ENCODE measurements at places on chromosomes 16 and 17.

- no peak for DNase-seq
These were observed 300.0 kb upstream of the IRX3 start for GRCh38 chr16:54586474-54587175.

DNA sequence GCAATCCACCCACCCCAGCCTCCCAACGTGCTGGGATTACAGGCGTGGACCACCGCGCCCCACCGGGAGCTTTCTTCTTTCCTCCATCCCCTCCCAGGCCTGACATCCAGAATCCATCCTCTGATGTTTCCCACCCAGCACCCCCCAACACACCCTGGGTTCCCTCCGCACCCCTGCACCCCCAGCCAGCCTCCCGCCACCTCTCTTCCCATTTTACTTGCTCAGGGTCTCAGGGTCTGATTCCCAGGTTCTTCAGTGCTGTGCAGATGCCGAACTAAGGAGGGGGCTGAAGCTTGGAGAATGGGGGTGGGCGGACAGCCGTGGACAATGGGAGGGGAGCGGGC, 225 bp downstream of the ASGR1 start:
- no peak for DNase-seq

DNA sequence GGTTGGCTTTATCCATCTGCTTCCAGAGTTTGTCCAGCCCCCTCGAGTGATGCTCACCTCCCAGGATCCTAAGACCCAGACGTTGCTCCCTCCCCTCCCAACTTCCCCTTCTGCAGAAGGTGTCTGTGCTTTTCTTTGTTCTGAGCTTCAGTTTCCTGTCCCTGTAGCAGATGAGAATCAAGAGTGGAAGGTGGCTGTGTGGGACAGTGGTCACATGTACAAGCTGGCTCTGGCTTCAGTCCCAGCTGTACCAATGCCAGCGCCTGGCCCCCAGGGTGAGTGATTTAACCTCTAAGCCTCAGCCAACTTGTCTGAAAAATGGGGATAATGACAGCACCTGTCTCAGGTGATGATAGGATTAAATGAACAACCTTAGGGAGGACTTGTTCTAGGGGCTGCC, 7.7 kb downstream of the PRR15L start:
- DNase-seq: no peak

DNA sequence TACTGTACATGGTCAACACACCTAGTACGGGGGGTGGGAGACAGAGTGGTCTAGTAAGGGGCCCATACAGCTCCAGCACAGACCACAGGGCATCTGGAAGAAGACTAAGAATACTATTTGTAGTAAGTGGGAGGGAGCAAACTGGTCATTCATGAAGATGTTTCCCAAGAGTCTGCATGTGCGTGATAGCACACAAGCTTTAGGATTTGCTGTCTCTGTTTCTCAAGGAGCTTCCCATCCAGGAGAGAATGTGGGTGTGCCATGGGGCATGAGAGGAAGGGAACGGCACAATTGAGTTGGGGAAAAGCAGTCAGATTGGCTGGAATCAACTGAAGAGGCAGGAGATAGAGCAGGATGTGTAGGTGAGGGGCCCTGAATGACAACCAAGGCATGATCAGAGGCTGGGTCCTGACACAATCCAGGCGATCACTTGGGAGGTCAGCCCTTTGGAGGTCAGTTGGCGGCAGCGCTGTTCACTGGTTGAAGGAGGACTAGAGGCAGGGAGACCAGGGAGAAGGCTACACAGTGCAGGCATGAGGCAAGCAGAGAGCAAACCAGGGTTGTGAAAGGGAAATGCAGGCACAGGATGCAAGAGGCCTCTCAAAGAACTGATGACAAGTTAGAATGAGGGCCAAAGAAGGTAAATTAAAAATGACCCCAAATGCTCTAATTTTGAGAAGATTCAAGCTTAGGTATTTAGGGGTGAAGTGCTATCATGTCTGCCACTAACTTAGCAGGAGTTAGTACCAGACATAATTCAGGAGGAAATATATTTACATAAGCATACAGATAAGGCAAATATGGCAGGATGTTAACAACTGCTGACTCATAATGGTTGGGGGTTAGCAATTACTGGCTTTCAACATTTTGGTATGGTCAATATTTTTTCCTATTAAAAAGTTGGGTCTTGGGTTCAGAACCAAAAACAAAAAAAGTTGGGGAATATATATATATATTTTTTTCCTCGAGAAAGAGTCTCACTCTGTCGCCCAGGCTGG, 10.3 kb downstream of the UBE2O start:
- DNase-seq: peak; percentile 68

DNA sequence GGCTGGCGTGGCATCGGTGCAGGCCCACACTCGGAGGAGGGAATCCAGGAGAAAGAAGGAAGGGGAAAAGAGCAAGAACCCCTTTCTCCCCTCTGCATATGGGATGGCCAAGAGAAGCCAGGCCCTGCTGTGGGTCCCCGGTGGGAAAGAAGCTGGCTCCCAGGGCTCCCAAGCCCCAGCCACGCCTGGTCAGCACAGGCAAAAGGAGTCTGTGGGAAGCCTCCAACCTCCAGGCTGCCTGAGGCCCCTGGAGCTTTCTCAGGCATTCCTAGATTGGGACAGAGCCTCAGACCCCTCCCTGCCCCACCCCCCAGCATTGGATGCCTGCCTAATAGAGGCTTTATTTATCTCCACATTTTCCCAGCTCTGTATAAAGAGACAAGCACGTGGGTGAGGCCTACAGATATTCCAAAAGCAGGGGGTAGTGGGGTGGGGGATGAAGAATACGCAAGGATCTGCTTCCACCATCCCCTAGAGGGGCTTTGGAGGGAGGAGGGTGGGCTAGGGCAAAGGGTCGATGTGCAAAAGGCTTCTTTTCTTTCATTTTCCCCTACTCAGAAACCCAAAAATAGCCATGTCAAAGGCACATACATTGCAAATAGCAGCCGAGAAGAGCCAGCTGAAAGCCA, 56.4 kb downstream of the MPRIP start:
- no peak for DNase-seq

GRCh38 chr17:71460943-71461342, 659.9 kb upstream of the SOX9 start:
- peak; percentile 36 for DNase-seq

DNA sequence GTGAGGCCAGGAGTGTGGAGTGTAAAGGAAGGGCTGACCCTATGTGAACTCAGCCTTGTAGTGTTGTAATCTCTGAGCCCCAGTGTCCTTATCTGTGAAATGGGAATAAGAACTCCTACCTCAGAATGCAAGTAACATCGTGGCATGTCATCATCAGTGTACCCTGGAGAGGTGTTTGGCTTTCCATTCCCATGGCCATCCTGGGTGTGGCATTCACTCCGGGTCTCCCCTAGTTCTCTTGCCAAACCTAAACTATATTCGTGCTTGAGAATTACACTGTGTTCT, 1.9 kb downstream of the NXPH3 start:
- peak; percentile 71 for DNase-seq

DNA sequence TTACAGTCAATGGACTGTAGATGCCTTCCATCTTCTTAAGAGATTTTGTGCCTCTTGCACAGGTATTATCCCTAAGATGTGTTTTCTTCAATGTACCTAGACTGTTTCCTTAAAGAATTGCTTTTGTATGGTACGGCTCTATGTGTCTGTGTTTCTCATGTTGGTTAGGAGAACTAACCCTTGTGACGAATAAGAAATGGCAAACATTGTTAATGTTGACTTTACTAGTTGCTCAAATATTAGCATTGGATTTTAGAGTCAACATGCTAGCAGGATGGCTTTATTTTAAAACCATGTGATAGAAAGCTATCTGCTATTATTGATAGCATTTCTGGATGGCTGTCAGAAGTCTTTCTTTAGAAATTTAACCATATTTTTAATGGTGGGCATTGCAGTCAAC, 34.5 kb downstream of the WWOX start:
- no peak for DNase-seq

DNA sequence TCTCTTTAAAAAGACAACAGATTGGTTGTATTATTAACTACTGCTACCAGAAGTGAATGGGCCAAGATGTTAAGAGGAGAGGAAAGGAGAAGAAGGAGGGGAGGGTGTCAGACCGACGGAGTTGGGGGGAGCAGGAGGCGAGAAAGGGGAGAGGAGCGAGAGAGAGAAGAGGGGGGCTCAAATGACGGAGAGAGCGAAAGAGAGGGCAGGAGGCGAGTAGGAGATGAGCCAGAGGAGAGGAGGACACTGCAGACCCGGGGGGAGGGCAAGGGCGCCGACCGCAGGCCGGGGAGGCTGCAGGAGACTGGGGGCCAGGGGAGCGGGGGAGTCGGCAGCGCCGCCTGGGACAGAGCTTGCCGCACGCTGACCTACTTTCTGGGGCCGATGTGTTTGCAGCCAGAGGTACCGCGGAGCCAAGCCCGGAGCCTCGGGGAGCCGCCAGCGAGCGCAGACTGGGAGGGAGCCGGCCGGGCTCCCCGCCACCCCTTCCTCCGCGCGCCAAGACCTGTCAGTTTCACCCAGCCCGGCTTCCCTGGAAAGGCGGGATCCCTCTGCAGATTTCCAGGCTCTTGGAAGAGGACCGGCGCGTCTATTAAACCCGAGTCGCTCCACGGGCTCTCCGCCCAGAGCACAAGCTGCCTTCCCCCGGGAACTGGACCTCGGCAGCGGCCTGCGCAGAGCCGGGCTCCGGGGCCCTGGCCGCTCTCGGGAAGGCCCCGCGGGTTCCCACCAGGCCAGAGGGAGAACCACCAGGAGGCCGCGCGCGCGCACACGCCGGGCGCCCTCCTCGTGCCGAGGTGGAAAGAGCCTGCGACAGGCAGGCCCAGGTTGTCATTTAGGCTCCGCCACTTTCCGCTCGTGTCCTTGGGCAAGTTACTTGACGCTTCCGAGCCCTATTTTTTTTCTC, 74.6 kb downstream of the CMC2 start:
- peak; percentile 27 for DNase-seq

GRCh38 chr16:70375636-70376611, 29.2 kb downstream of the DDX19A start:
- no peak for DNase-seq

DNA sequence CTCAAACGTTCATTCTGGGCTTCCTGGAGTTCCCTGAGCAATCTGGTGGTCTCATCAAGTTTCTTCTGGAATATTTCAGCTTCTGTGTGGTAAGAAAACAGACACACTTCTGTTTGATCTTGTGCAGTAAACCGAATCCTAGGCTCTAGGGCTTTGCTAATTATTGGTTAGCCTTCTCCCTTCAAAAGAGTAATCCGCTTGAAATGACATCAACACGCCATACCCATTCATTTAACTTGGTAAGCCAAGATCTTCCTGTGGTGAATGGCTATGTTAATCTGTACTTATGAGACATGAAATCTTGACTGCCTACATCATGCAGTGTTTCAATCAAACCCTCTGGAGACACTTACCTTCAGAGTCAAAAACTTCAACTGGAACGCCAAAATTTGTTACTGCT, 48.5 kb downstream of the BRD7 start:
- no peak for DNase-seq

GRCh38 chr17:15311996-15312395, 29.4 kb downstream of the TEKT3 start:
- no peak for DNase-seq

DNA sequence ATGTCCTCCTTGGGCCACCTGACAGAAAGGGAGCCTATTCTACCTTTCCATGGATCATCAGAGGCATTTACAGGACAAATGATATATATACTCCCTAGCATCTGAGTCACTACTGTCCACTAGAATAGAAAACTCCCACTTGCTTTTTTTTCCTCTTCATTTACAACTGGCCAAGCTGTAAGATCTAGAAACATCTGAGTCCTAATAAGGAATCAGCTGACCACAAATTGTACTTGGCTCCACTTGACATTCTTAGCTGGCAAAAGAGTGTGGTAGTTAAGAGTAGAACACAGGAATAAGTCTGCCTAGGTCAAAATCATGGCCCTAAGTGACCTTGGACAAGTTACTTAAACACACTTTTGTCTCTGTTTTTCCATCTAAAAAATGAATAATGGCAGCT, 5.2 kb downstream of the RUSF1 start:
- DNase-seq: no peak

GRCh38 chr17:33520426-33521330, 227.6 kb upstream of the ASIC2 start:
- DNase-seq: peak; percentile 60

DNA sequence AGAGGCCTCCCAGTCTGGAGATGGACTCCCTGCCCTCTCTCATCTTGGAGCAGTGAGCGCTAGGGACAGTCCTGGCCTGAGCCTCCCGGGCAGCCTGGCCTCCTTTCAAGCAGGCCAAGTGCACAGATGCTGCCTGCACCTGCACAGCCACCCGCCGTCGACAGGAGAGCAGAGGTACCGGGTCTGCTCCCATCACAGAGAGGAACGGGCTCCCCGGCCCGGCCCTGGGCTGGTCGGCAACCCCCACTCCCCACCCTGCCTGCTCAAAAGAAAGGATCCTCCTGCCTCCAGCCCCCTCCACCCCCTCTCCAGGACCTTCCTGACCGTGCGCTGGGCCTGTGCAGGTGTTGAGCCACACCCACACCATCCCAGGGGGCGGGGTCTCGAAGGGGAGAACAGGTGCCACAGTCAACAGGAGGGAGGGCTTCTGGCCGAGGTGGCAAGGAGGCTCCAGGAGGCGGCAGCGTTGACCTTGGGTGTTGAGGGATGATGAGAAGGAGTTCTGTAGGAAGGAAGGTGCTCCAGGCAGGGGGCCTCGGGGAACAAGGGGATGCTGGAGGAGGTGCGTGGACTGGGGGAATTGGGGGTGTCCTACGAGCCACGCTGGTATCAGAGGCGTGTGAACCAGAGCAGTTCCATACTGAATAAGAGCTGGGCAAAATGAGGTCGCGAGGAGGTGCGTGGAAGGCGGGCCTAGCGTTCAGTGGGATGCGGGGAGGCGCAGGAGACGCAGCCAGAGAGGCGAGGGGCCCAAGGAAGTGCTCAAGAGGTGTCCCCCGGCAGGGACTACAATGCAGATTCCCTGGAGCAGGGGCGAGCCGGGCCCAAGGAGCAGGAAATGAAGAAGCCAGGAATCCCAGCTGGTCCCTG, 967 bp upstream of the CDH15 start:
- DNase-seq: no peak

Measured in hematopoietic multipotent progenitor cell treated with erythropoietin and hydrocortisone succinate and interleukin-3 and kit ligand, for 6 days (in vitro differentiated cells).